ENCODE measurements at places on chromosomes 1 and 21. TPM values are rescaled to one million over a fixed set of nuclear protein-coding genes. Genes with fewer than 3 reads are reported as not detected.

TIE1 gene
- total RNA-seq, result 1.2 TPM

KRTAP6-1 gene
- total RNA-seq, result not detected

GFI1 gene
- total RNA-seq, result 0.10 TPM

CNR2 gene
- not detected for total RNA-seq

FMO1 gene
- total RNA-seq, result 79.6 TPM

DIO1 gene
- 31.2 TPM for total RNA-seq

INSRR gene
- total RNA-seq, result not detected

CRYAA gene
- total RNA-seq, result not detected

ARMH1 gene
- total RNA-seq, result 1.2 TPM

CYP4A11 gene
- total RNA-seq, result 14.1 TPM

OR2T35 gene
- not detected for total RNA-seq

RHD gene
- not detected for total RNA-seq

TMEM82 gene
- 10.7 TPM for total RNA-seq

PFDN2 gene
- 63.1 TPM for total RNA-seq

KIF21B gene
- 1.3 TPM for total RNA-seq

ADCY10 gene
- total RNA-seq, result 0.93 TPM

UMODL1 gene
- total RNA-seq, result 0.47 TPM
